ENCODE measurements at places on chromosomes 3 and 15. TPM values are rescaled to one million over a fixed set of nuclear protein-coding genes. Genes with fewer than 3 reads are reported as not detected.

- DNase-seq = no peak
Measured at GRCh38 chr3:161694682-161695564, 198.3 kb downstream of the OTOL1 start.

DNA sequence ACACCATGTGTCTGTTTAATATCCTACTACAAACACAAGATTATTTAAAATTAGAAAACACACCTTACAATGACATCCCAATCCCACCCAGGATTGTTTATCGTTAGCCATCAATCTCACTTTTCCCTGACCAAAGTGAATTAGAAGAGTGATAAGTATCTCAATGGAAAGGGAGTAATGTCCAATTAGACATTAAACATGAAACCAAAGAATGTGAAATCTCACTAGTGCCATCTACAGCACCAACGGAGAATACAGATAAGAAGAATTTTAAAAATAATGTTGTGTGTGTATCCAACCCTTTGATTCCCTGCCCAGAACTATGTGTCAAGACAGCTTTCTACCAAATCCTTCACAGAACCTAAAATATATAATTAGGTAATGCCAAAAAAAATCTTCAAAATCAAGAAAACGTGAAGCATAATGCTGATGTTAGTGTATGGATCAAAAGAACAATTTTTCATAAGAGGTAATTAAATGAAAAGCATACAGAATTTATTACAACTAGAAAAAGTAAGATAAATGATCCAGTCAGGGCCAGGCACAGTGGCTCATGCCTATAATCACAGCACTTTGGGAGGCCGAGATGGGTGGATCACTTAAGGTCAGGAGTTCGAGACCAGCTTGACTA, 64.2 kb downstream of the SCAPER start:
- DNase-seq = peak; percentile 47

DNA sequence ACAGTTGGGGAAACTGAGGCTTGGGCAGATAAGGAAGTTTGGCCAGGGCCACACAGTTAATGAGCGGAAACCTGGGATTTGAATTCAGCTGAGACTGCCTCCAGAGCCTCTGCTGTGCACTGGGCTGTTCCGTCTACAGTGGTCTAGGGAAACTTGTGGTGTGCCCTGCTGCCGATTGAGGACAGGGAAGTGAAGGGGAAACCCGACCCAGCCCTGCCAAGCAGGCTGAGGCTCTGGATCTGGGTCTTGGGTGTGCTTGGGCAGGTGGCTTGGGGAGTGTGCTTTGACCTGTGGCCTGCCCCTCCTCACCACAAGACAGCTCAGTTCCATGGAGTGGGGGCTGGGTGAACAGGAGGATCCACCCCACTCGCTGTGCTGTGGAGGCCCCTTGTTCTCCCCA, 17.6 kb downstream of the NISCH start:
- DNase-seq = no peak

DNA sequence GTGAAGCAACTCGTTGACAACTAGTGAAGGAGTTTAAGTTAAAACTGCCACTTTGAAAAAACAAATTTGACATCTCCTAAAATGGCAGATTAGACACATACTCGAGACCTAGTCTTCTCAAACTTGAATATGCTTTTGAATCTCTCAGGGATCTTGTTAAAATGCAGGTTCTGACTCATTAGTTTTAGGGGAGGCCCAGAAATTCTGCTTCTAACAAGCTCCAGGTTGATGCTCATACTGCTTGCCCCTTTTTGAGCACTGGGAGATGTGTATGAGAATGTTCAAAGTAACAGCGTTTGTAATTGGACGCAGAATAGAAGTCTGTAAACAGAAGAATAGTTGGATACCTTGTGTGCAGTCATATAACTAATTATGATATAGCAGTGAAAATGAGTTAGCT, 1.6 kb downstream of the C3orf38 start:
- no peak for DNase-seq

- peak; percentile 49 for DNase-seq
Measured at GRCh38 chr15:49155834-49156627, 632 bp upstream of the COPS2 start.

DNA sequence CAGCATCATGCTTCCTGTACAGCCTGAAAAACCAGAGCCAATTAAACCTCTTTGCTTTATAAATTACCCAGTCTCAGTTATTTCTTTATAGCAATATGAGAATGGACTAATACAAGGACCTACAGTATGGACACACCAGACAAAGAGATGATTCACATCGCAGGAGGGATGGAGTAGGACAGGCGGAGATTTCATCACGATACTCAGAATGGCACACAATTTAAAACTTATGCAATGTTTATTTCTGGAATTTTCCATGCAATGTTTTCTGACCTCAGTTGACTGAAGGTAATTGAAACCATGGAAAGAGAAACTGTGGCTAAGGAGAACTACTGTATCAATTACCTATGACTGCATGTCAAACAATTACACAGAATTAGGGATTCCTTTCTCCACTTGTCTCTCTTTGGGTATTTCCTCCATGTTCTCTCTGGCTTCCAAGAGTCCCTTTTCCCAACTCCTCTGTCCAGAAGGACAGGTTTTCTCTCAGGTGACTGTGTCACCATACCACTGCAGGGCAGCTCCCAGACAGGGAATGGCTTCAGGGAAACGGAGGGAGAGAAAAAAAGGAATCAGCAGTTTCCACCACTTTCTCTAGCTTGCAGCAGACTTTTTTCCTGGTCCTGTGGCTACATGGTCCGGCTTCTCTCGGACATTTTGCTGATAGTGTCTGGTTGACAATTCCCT, 3.0 kb upstream of the ANO10 start:
- no peak for DNase-seq

- no peak for DNase-seq
Measured at GRCh38 chr15:51658664-51659063, 22.6 kb upstream of the SCG3 start.

- DNase-seq = no peak
Measured at GRCh38 chr3:138338811-138339210, 9.2 kb upstream of the NME9 start.

DNA sequence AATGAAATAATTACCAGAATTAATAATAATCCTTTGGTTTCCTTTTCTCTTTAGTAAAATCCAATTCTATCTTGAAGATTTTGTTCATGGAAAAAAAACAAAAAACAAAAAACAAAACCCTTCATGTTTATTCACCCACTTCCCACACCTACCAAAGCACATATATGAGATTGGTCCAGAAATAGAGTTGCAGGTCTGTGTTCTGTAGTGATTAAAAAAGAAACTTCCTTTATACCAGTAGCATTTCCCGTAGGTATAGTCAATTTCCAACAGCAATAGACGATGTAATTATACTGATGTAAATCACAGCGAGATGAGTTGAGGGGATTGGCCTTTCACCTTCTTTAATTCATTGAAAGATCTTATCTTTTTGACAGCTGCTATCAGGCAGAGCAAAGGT, 194.6 kb downstream of the SOX2 start:
- no peak for DNase-seq

- DNase-seq = no peak
Measured at GRCh38 chr15:56939257-56939656, 20.8 kb downstream of the TCF12 start.

DNA sequence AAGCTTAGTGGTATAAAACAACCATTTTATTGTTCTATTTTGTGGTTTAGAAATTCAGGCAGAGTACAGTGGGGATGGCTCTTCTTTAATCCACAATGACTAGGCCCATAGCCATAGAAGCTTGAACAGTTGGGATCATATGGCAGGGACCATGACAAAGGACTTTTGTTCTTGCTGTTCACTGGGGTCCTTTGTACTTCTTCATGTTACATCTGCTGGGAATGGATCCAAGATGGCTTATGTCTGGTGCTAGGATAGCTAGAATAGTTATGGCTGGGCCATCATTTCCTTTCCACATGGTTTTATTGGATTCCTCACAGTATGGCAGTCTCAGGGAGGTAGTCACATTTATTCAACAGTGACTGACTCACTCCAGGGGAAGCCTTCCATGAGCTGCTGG, 427.9 kb upstream of the AGTR1 start:
- no peak for DNase-seq

GRCh38 chr3:50666837-50667236, 7.9 kb upstream of the DOCK3 start:
- no peak for DNase-seq

GRCh38 chr3:196604548-196604947, 34.9 kb upstream of the NRROS start:
- no peak for DNase-seq

DNA sequence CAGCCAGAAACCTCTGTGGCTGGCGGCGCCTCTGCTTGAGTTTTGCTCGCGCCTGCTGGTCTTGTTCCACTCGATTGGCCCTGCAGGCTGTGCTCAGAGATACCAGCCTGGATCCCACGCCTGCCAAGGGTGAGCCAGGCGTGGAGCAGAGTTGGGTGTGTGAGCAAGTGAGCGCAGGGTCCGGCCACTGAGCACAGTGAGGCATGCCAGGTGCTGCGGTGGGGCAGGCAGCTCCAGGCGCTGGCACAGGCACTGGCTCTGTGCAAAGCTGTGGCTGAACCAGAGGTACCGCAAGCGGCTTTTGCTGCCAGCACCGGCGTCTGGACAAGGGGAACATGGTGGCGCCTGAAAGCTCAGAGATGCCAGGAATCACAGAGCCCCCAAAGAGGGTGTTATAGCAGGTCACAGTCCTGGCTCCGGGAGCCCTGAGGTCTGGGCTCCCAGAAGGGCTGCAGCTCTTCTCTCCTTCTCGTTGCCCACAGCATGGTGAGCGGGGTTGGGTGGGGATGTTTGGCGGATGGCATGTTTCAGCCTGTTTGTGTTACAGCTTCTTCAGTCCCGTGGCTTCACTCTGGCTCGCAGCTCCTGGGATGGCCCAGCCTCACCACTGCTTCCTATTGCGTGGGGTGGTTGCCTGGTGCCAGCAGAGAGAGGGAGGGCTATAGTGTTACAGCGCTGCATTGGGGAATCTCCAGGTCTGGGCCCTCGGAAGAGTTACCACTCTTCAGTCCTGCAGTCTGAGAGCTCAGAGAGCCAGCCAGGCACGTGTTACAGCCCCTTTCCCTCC, 73.9 kb downstream of the NR1D2 start:
- DNase-seq = no peak

GRCh38 chr3:171462224-171462623, 2.0 kb upstream of the TNIK start:
- no peak for DNase-seq

- peak; percentile 43 for DNase-seq
Measured at GRCh38 chr15:37133602-37134001, 33.3 kb upstream of the MEIS2 start.

DNA sequence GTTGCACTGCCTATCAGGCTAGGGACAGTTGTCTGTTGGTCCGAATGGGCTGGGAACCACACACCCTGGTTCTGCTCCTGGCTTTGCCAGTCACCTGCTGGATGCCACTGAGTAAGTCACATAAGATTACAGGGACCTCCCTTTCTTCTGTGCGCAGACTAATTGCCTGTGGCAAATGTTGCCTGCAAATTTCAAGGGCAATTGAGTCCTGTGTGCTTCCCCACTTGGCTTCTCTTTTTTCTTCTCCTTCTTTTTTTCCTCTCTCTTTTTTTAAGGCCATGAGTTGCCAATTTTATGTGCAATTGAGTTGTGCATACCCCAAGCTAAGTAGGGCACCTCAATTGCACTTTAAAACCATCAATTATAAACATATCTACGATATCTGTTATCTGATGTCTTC, 963.4 kb downstream of the MCTP2 start:
- no peak for DNase-seq

DNA sequence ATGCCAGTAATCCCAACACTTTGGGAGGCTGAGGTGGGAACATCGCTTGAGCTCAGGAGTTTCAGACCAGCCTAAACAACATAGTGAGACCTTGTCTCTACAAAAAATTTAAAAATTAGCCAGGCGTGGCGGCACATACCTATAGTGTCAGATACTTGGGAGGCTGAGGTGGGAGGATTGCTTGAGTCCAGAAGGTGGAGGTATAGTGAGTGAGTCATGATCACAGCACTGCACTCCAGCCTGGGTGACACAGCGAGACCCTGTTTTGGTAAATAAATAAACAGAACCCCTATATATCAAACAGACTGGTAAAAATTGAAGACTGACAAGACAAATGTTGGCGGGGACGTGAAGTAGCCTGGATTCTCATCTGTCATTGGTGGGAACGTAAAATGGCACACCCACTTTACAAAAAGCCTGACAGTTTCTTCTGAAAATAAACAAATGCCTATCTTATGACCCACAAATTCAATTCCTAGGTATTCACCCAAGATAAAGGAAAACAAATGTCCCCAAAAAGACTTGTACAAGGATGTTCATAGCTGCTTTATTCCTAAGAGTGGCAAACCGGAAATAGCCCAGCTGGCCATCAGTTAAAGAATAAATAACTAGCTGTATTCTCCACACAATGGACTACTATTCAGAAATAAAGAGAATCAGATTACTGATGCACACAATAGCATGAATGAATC, 47.0 kb upstream of the GK5 start:
- DNase-seq = no peak

DNA sequence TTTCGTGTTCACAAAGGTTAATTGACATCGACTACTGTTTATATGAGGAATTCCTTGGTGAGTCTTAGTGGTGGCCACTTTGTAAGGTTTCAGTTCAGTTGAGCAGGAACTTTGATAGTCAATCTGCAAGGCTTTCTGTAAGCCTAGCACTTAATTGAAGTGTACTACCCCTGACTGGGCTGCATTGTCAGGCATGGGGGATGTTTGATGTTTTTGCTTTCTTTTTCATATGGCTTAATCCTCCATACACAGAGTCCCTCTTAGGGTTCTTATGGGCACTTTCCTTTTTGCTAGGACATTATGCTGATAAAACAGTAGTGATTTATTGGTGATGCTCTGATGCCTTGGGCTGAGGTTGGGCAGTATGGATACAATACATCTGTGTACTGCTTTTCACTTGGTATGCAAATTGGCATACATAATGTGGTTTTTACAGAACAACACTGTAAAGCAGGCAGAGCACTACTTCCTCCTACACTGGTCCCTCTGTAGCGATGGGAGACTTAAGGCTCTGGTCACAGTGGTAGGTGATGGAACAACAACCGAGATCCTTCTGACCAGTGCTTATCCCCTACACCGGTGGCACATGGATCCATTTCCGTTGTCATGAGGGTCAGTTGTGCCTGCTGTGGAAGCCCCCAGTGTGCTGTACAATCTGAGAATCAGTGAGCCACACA, 261.0 kb downstream of the MFSD1 start:
- no peak for DNase-seq

DNA sequence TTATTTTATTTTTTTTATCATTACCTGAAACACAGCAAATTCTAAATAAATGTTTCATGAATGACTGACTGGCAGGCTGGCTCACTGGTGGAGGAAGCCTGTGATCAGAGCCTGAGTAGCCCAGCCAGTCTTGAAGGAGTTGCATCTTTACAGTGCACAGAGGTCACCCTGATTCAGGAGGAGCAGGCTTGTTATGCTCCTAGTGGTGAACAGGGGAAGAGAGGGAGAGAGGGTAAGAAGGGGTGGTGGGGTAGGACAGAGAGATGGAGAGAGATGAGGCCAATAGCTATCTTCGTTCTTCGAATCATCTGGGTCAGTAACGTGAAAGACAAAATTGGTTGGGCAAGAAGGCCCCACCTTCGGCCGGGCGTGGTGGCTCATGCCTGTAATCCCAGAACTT, 202.6 kb upstream of the MCTP2 start:
- DNase-seq = no peak

ARL14 gene
- not detected for total RNA-seq

ACP3 gene
- total RNA-seq = 2.3 TPM

SLTM gene
- 66.7 TPM for total RNA-seq

DNAJC13 gene
- total RNA-seq = 91.8 TPM

PARP14 gene
- 91.1 TPM for total RNA-seq

C3orf85 gene
- not detected for total RNA-seq

ECE2 gene
- total RNA-seq = not detected

TBL1XR1 gene
- 107 TPM for total RNA-seq

Data from fibroblast of villous mesenchyme (primary cell).